ENCODE measurements at places on chromosomes 5 and 9. TPM values are rescaled to one million over a fixed set of nuclear protein-coding genes. Genes with fewer than 3 reads are reported as not detected.

The CDX1 gene
- total RNA-seq, result not detected

DNA sequence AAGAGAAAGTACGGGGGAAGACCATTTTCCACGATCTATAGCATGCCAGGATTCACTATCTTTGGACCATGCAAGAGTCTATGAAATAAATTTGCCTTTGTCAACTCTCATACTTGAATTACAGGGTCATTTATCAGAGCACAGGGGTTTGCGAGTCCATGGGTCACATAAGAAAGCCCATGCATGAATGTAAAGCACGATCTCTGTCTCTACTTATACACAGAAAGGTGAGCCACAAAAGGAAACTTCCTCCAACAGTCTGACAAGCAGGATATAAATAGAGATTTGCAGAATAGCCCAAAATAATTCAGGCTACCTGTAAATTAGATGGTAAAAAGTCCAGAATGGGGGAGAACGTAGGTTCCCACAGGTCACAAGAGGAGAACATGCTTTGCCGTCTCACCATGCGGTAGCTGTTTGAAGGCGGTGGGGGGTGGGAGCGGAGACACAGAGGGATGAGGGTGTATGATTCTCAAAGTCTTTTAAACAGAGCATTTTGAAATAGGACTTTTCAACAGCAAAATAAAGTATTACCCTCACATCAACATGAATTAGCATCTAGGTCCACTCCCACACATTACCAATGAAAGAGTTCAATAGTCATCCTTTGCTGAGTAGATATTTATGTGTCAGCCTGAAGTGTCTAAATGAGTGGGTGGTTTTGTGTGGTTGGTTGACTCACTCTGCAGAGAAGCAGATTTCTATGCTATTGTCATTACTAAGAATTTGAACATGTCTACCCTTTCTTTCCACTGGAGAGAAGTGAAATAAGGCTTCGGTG, 279.7 kb downstream of the EBF1 start:
- DNase-seq, result no peak

The WASHC1 gene
- total RNA-seq, result 14.0 TPM

DNA sequence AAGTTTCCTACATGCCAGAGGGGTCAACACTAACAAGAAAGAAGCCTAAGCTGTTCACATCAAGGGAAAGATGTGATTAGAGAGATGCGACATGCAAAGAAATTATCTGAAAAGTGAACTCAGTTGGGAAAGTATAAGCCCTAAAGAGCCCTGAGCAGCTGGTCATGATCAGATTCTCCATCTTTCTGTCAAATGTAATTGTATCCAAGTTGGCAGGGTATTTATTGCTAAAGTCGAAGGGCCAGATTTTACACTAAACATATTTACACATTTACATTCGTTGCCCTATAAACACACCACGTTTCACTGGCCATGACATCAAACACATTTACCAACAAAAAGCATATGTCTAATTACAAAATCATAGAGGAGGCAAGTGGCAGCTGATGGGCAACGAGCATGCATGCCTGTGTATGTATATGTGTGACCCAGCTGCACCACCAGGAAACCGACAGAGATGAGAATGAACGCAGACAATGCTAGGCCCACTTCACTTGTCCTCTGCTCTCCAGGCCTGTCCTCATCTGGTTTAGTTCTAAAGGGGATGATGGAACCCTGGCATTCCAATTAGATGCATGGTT, 6.3 kb downstream of the FOXD1 start:
- DNase-seq, result no peak

The TTC39B gene
- 1.4 TPM for total RNA-seq

All from left ventricle myocardium superior (tissue), 1 donor.